NCI-H2107 (cell line): ENCODE measurements at places on chromosomes 7 and 10.

DNA sequence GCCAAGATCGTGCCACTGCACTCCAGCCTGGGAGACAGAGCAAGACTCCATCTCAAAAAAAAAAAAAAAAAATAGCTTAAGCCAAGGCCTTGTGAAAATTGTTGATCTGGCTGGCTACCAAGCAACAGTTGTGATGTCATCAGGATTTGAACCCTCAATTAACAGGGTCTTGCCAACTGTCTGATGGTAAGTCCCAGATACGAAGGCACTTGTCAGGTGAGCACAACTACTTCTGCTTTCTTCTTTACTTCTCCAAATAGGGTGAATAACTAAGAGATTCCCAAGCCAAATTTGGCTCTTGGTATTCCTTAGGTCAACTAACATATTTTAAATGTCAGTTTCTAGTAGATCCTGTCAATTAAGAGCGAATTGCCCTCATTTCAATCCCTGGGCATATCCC lies 47.4 kb downstream of the ANKRD61 start:
- DNase-seq, result no peak

- DNase-seq, result no peak
These were observed 4.1 kb upstream of the PILRB start for GRCh38 chr7:100353685-100354330.

DNA sequence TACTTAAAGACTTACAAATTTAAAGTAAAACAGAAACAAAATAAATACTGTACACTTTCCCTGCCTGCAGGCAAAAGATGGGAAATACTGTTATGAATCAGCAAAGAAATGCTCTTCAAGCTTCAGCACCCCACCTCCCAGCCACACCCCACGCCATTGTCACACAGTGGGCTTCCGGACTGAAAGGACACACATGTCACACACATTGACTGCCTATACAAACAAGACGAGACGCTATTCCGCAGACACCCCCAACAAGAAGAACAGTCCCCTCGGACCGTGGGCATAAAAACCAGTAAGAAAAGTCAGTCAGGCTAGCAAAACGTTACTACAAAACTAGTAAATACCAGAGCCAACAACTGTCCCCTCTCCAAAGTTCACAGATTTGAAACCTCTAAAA lies 22.2 kb upstream of the PARP12 start:
- no peak for DNase-seq

GRCh38 chr7:36623247-36623646 lies 101.0 kb downstream of the AOAH start:
- no peak for DNase-seq

- no peak for DNase-seq
These were observed 122.1 kb downstream of the NKX6-2 start for GRCh38 chr10:132663666-132664365.

DNA sequence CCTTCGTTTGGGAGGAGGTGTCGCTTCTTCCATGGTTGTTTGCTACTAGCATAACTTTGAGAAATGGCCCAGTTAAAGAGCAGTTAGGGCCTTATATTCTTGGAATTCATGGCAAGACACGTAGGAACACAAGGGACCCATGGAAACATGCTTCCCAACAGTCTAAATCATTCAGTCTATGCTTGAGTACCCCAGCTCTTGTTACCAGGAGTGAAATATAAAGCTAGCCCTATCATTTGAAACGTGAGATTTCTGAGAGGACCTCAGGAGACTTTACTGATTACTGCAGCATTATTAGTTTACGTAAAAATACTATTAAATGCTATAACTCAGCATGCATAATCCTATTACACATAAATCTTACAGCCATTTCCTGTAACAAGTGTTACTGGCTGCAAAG lies 328.6 kb upstream of the CDC14C start:
- no peak for DNase-seq

- DNase-seq, result no peak
These were observed 242.6 kb upstream of the HGF start for GRCh38 chr7:82012453-82012852.

- DNase-seq, result peak; percentile 11
These were observed 25.1 kb downstream of the PUS7 start for GRCh38 chr7:105497016-105497415.

GRCh38 chr7:18541871-18542212 lies 46.3 kb downstream of the HDAC9 start:
- DNase-seq, result no peak

- DNase-seq, result no peak
These were observed 2.4 kb downstream of the ABCC2 start for GRCh38 chr10:99784727-99785441.

- no peak for DNase-seq
These were observed 74.9 kb downstream of the MGMT start for GRCh38 chr10:129541748-129542487.

DNA sequence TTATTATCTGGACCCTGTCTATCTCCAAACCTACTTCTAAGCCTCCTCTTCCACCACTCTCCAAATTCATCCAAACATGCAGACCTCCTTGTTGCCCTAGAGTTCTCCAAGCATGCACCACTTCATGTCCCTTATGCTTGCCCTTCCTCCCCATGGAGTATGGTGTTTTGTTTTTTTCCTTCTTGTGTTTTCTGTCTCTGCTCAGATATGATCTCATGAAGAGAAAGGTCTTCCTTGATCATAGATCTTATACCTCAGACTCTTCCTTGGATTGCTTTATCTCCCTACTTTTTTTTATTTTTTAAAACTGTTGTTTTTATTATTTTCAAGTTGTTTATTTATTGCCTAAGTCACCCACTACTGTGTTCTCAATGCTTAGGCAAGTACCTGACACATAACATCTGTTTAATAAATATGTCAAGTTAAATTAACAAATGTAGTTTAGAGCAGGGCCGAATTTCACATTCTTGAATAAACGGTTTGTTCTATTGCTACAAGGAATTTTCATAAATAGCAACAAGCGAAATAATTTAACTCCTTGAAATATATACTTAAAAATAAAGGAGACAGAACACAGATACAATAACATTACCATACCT lies 84.5 kb downstream of the HGF start:
- no peak for DNase-seq

DNA sequence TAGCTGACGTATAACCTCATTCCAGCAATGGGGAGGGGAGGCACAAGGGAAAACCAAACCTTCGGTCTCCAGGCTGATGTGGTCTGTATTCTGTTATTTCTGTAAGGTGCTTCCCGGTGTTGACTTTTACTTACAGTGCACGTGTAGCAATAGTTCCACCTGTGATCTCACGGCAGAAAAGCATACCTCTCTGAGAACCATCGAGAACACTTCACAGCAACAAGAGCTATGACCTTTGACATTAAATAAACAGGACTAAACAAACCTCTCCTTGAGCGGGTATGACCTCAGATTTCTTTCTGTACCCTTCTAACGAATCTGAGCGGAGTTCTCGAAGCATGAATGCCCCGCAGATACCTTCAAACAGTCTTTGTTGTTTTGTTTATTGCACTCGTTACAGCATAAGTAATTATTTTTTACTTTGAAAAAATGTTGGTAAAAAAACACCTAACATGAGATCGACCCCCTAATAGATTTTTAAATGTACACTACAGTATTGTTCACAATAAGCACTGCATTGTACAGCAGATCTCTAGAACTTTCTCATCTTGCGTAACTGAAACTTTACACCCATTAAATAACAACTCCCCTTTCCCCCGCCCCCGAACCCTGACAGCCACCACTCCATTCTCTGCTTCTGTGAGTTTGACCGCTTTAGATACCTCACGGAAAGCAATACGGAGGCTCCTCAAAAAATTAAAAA lies 282.3 kb downstream of the GATA3 start:
- DNase-seq, result no peak

GRCh38 chr7:117237646-117238045 lies 85.2 kb downstream of the WNT2 start:
- DNase-seq, result no peak

- DNase-seq, result no peak
These were observed 165.2 kb upstream of the PODXL start for GRCh38 chr7:131721660-131722059.

- no peak for DNase-seq
These were observed 1.9 kb upstream of the AEBP1 start for GRCh38 chr7:44101966-44102845.

DNA sequence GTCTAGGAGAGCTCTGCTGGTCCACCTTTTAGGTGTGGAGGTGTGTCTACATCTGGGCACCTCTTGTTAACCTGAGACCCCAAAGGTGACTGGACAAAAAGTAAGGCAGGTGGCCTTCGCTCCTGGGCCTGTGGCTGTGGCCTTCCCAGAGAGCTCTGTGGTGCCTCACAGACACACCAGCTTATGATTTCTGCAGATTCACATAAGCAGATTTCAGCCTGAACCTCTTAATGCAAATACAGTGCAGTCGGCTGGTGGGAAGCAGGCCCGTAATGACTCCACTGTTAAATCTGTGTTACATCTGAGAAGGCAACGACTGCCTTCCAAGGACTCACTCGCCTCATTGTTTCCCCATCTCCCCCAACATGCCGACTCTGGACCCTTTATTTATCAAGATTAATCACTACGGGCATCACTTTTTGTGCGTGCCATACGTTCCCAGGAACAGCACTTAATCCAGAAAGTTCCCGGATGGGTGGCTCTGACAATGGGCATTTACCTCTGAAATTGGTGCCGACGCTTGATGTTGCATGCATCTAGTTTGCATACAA lies 119.8 kb downstream of the EBF3 start:
- DNase-seq, result no peak

DNA sequence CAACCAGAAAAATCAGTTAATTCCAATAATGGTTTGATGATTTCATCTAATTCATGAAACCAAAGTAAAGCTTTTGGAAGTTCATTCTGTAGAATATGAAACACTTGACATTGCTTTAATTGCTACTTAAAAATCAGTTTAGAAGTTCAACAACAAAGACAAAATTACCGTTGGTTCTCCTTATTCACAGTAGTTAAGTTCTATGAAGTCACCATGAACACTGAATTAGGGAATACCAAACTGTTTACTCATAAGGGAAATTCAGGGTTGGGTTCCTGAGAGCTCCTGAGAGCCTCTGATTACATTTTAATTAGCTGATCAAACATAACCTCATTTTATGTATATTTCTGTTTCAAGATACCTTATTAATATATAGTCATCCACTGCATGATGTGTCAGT lies 46.2 kb downstream of the ZNF438 start:
- DNase-seq, result no peak

GRCh38 chr10:113445736-113446135 lies 107.1 kb upstream of the HABP2 start:
- no peak for DNase-seq

GRCh38 chr10:77123330-77123729 lies 514.3 kb downstream of the KCNMA1 start:
- DNase-seq, result no peak

DNA sequence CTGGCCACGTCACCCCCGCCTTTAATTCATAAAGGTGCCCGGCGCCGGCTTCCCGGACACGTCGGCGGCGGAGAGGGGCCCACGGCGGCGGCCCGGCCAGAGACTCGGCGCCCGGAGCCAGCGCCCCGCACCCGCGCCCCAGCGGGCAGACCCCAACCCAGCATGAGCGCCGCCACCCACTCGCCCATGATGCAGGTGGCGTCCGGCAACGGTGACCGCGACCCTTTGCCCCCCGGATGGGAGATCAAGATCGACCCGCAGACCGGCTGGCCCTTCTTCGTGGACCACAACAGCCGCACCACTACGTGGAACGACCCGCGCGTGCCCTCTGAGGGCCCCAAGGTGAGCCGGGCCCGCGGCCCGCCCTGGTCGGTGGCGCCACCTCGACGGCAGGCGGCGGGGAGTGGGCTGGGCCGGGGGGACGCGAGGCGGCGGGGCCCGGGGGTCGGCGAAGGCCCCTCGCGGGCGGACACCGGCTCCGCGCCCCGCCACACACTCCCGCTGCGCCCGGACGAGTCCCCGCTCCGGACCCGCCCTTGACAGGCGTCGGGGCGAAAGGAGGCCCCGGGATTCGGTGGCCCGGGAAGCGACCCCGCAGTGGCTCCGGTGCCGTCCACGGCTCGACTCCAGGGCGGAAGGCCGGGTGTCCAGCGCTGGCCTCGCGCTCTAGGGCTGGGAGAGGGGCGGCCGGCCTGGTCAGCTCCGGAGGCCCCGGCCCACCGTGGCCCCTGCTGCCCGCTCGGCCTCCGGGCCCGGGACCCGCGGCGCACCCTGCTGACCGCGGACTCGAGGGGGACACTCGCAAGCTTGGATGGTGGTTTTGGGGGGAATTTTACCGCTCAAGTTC lies 557 bp downstream of the BAG3 start:
- no peak for DNase-seq

DNA sequence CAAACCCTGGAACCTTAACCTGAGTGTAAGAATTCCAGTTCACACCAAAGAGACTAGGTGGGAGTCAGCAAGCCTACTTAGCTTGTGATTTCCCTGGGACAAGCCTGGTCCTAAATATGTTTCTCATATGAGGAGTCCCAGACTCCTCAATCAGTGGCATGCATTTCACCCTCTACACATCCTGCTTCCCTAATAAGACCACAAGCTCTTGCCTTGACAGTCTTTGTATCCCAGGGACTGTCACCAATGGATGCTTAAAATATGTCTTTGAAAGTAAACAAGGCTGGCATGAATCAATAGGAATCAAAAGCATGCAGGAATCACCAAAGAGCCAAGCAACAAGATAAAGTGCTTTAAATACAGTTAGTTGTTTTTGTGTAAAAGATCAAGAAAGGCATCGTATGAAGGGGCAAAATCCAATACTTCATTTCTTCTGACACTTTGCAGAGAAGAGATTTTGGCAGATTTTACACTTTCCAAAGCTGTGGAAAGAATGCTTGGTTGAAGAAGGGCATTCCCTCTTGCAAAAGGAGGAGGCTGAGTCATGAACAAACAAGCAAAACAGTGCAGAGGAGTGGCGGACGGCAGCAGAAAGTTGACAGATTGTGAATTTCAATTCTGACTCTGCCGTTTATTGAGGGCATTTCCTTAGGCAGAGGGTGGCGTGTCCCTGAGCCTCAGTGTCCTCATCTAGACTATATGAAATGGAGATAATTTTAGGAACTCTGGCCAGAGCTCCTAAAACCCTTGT lies 8.5 kb upstream of the NFE2L3 start:
- no peak for DNase-seq

DNA sequence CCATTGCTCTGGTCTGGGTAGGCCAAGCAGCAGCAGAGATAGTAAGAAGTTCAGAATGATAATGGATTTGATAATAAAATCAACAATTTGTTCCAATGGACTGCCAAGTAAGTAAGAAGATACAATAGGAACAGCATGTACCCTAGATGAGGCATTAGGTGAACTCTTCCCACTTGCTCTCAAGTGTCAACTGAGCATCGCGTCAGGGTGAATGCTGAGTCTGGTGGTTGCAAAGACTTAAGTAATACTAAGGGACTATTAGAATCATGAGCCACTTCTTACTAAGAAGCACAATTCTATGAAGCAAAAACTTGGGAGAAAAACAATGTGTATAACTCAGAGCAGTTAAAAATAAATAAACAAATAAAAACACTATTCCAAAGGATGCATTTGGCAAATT lies 54.5 kb downstream of the LRRN3 start:
- no peak for DNase-seq

GRCh38 chr7:39357648-39358047 lies 208.6 kb upstream of the YAE1 start:
- DNase-seq, result no peak

GRCh38 chr7:4707980-4708411 lies 25.9 kb downstream of the FOXK1 start:
- DNase-seq, result no peak
